ENCODE measurements at places on chromosomes 6 and 20.

- no peak for DNase-seq
Measured at GRCh38 chr6:118306392-118307238, 241.5 kb upstream of the PLN start.

DNA sequence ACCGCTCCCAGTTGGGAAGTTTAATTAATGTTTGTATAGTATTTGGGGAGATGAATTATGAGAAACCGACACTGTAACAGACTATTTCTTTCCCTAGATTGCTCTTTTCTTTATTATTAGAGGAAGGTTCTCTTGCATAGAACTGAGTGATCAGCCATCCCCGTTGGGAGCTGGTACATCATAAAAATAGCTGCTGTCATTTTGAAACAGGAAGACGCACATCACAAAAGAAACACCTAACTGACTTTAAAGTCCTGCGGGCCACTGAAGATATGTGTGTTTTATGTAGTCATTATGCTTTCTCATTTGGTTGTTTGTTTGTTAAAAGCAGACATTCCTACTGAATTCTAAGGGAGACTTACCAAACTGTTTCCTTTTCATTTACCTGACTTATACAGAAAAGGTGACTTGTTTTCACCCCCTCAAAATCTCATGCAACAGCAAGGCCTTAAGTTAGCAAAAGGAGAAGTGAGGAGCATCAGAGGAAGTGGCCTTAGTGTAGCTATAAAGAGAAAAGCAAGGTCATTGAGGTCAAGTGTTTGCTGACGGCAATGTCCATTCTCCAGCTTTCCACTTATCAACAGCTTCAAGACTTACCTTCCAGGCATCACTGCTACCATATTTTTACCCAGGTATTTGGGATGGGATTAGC is 91.0 kb downstream of the PKHD1 start:
- DNase-seq = peak; percentile 56

DNA sequence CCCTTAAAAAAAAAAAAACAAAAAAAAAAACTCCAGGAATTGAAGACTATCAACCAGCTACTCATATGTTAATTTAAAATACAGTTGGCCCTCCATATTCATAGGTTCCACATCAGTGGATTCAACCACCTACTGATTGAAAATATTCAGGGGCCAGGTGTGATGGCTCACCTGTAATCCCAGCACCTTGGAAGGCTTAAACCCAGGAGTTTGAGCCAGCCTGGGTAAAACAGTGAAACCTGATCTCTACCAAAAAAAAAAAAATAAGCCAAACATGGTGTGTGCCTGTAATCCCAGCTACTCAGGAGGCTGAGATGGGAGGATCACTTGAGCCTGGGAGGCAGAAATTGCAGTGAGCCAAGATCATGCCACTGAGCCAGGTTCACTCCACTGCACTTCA is 72.4 kb upstream of the SMIM8 start:
- no peak for DNase-seq

- no peak for DNase-seq
Measured at GRCh38 chr6:15268137-15268908, 22.5 kb downstream of the JARID2 start.

DNA sequence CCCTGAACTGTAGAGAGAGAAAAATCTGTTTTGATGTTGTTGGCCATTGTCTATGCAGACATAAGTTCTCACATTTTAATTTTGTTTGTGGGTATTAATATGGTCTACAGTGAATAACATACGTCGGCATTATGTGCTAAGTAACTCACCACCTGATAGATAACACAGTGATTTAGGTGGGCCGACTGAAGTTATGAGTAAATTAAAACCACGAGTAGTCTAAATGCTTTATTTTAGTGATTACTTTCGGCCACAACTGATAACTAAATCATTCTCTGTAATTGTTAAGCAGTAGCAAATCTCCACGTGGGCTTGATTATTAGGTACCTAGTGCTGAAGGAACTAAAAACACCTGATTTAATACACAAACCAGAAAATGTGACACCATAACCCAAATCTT is 1.1 kb downstream of the DOP1A start:
- DNase-seq = no peak

DNA sequence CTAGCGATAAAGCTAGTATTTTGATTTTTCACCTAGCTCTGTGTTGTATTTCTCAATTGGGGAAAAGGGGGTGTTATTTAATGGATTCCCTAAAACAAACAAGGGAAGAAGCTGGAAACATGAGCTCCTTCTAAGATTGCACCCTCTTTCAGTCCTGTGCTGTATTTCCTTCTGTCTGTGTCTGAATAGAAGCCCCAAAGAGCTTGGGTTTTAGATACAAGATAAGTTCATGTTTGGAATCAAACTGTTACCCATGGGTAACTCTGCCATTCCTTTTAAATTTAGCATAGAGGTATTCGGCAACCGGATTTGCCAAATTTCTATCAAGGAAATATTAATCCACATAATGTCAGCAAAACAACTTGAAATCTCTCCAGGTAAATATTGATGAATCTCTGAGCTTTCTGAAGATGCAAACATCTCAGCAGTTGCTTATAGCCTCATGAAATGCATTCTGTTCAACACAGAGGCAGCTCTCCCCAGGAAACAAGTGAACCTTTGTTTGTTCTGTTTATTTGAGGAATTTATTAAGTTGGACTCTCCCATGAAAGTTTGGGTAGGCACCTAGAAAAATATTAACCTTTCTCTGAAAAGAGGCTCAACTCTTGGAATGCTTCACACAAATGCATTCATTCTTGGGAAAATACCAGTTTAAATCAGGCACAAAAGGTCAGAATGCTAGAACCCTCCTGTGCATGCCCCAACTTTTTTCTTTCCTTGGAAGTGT is 9.9 kb upstream of the SCGN start:
- no peak for DNase-seq

DNA sequence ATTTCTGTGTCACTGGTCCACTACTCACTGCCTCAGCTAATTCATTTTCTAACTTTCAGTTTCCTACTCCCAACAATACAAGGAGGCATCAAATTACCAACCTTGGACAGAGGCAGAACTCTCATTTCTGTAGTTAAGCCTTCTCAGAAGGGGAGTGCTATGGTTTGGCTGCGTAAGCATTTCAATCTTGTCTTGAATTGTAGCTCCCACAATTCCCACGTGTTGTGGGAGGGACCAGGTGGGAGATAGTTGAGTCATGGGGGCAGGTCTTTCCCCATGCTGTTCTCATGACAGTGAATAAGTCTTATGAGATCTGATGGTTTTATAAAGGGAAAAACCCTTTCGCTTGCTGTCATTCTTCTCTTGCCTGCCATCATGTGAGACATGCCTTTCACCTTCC is 22.9 kb downstream of the HLA-DRA start:
- DNase-seq = peak; percentile 49

DNA sequence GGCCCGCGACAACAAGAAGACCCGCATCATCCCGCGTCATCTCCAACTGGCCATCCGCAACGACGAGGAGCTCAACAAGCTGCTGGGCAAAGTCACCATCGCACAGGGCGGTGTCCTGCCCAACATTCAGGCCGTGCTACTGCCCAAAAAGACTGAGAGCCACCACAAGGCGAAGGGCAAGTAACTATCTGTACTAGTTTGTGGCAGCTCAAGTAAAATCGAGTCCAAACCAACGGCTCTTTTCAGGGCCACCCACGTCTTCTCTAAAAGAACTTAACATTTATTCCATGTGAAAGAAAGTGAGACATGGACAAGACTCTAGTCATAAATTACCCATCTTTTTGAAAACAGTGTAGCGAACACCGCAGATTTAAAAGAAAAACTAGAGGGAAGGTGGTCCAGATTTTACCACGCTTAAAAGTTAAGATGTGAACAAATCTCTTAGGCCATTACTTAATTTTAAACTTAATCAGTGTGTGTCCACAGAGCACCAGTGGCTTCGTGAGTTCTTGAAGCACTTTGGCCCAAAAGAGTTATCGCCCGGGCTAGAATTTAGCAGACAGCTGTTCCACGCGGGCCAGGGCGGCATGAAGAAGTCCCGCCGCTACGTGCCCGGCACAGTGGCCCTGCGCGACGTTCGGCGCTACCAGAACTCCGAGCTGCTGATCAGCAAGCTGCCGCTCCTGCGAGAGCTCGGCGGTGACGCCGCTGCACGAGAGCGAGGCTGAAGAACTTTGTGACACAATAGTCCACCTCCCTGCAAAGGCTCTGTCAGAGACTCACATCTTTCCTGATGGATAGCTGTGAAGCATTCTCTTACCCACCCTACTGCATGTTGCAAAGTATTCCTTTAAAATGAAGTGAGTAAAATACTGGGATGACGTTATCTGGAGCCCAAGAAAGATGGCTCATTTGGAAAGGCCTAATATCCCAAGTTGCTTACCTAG is 113.9 kb upstream of the PRSS16 start:
- DNase-seq = peak; percentile 19

DNA sequence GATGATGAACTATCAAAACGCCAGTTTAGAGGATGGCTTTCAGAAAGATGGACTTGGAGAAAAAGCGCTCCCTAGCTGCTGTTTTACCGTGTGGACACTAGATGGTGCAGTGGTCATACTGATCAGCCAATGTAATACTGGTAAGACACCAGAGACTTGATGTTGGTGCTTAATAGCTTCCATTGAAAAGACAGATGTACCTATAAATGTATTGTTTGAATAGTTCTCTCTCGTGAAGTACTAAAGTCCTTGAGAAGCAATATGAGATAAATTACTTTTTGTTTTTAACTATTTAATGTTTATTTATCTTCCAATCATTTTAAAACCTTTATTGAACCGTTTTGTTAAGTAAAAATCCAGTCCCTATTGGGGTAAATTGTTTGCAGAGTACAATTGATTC is 63.9 kb upstream of the FUCA2 start:
- DNase-seq = peak; percentile 73

- DNase-seq = no peak
Measured at GRCh38 chr6:87667032-87667431, 35.0 kb downstream of the AKIRIN2 start.

DNA sequence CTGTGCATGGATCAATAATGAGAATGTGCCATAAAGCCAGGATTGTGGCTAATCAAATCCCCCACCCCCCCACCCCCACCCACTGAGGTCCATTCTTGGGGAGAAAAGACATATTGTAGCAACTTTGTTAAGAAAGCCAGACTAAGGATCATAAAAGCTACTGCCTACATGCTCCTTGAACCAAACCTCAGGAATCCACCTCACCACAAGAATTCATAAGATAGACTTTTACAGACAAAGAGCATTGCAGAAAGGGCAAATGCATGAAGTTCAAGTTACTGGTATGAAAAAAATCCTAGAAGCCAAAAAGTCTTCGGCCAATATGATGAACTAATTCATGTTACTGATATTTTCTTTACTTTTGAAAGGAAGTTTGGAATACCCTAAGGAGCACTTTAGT is 187.9 kb upstream of the ARID1B start:
- no peak for DNase-seq

- DNase-seq = peak; percentile 99
Measured at GRCh38 chr6:30914076-30914853, at the start of gene VARS2. TSS of gene VARS2 (plus strand) at chr6:30914238. CDS start at chr6:30914837, 599 bp downstream.

GRCh38 chr20:23120936-23121750 is 35.0 kb upstream of the CD93 start:
- no peak for DNase-seq

GRCh38 chr20:40563296-40563950 is 125.6 kb downstream of the MAFB start:
- no peak for DNase-seq

DNA sequence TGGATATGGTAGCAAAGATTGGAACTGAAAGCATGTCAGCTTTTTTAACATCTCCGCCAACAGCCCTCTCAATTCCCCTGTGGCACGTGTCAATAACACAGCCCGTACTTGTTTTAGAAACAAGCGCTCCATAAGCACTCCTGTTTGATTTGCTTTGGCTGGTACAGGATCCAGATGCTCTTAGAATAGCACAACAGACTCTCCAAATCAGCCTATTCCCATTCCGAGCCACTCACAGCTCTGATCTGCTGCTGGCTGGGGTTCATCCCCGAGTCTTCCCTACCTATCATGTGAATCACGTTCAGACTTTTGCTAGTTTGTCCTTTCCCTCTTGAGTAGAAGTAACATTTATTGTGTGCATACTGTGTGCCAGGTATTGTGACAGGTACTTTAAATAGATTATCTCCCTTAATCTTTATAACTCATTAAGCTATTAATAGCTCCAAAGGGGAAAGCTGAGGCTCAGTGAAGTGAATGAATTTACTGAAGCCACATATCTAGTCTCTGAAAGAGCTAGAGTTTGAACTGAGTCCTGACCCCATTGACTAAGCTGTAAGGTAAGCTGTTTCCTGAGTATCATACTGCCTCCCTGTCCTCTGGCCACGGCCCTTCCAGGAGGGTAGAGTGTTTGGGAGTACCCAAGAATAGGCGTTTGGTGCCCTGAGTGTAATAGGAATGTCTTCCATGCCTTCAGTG is 46.7 kb downstream of the RALY start:
- no peak for DNase-seq

DNA sequence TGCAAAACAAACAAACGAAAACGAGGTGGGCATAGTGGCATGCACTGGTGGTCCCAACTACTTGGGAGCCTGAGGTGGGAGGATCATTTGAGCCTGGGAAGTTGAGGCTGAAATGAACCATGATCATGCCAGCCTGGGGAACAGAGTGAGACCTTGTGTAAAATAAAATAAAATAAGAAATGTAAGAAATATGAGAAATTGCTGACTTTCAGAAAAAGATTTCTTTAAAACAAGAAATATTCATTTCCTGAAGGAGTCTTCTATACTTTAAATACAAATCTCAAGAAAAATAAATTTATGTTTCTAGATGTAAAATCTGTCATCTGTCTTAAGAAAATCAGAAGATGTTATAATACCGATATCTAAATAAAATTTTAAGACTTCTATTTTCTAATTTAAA is 96.7 kb upstream of the ENPP5 start:
- no peak for DNase-seq

DNA sequence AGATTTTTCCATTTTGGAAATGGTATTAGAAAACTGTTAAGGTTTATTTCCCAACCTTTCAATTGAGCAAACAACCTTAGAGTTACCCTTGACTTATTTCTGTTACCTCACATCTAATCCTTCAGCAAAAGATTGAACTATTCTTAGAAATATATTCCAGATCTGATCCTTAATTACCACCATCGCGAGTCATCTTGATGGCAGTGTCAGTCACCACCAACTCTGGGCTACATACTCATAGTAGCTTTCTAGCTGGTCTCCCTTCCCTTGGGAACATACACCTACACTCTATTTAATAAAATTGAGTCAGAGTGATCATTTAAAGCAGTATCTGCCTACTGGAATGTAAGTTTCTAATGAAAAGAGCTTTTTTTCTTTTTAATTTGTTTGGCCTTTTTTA is 308.2 kb downstream of the EYS start:
- no peak for DNase-seq

DNA sequence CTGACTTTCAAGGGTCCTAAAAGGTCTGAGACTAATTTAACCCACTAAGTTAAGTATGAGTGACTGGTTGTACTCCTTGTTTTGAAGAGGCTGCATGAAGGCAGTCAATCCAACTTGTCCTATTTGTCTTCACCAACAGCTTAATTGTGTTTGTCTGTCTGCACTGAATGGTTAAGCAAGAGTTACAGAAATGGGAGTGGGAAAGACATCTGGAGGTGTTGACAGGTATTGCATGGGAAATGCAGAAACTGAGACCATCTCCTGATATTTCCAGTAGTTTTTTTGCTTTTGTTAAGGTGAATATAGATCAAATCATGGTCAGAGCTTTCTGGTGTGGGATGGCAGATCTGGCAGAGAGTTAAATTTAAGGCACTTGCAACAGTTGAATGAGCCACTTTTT is 6.5 kb downstream of the FUT9 start:
- no peak for DNase-seq

- peak; percentile 43 for DNase-seq
Measured at GRCh38 chr6:19838442-19839236, 1.5 kb downstream of the ID4 start.

- DNase-seq = no peak
Measured at GRCh38 chr6:158184608-158185007, 16.5 kb downstream of the GTF2H5 start.
